SW 1271 (cell line): ENCODE measurements at places on chromosomes 11 and 22.

- DNase-seq: no peak
Observed at GRCh38 chr22:22746963-22747933, 102.8 kb downstream of the GGTLC2 start.

DNA sequence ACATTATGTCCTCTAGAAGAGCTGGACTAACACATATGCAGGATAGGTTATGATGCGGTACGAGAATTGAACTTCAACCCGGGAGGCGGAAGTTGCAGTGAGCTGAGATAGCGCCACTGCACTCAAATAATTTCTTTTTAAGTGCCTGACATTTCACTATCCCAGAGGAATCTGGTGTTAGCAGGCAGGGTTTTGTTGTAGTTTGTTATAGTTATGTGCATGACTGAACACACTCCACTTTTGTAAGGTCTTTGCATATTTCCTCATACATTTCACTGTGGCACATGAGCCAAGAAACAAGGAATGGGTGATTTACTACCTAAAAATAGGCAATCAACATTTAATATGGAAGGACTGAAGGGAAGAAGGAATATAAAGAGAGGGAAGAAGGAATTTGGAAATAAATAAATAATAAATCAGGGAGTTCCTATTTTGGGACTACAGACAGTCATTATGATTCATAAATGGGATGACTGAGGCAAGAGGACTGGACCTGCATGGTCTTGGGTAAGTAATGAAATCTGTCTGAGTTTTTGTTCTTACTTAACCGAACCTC is 8.7 kb upstream of the HIPK3 start:
- DNase-seq: no peak

DNA sequence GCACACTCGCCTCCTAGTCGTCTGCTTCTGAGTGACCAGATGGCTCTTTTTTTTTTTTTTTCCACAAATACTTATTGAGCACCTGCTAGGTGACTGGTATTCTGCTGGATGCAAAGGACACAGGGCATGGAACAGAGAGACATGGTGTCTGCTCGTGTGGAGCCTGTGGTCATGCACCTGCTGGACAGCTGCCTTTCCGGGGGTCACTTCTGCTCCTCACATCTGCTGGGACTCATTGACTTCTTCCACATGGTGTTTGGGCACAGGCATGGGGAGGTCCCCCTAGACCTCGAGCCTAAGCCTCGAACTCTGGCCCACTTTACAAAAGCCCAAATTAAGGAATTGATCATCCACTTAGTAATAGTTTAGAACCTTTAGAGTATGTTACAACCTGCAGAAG is 39.5 kb upstream of the EMID1 start:
- no peak for DNase-seq

- no peak for DNase-seq
Observed at GRCh38 chr11:14764579-14765527, 121.2 kb downstream of the PDE3B start.

GRCh38 chr11:74676596-74676995 is 54.6 kb downstream of the CHRDL2 start:
- DNase-seq: no peak

DNA sequence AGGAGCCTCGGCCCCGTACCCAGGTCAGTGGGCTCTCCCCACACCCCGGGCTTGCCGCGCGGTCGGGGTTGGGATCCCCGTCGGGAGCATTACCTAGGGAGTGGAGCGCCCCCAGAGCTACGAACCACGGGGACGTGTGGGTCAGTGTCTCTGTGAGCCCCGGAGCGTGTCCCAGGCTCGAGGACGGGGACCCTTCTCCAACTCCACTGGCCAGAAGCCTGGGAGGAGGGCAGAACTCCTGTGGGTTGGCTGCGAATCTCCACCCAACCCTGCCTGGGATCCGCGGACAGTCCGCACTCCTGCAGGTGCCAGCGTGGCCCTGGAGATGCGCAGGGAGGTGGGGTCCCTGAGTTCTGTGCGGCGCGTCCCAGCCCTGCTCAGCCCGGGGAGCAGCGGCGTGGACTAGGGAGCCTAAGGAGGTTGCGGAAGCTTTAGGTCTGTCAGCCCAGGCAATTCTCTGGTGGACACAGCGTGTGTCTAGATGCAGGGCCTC is 346 bp downstream of the PPFIBP2 start:
- DNase-seq: peak; percentile 33

GRCh38 chr22:27125539-27125938 is 468.2 kb downstream of the MIAT start:
- no peak for DNase-seq

- DNase-seq: no peak
Observed at GRCh38 chr11:110000031-110000502, 93.1 kb upstream of the ZC3H12C start.

GRCh38 chr11:75330291-75330690 is 21.2 kb downstream of the ARRB1 start:
- DNase-seq: no peak

GRCh38 chr22:33866511-33866910 is 53.8 kb downstream of the LARGE1 start:
- no peak for DNase-seq

DNA sequence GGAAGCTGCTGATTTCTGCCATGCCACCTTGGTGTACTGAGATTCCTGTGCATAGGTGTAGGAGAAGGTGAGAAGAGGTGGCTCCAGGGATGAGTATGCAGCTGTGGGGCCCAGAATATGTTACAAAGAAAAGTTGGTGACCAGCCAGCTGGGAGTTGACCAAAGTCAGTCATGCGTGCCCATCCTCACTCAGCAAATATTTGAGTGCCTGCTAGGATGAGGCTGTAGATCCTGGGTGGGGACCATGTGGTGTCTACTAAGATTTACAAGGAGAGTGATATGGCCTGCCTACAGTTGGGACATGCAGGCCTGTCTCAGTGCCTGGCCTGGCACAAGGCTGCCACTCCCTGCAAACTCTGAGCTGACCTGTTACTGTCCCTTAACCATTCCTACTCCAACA is 19.4 kb downstream of the RNF185 start:
- no peak for DNase-seq

GRCh38 chr11:68213135-68213515 is at the start of gene KMT5B:
TSS of gene KMT5B (minus strand) at chr11:68213296. CDS start at chr11:68190076, 23,220 bp downstream.
- no peak for DNase-seq

DNA sequence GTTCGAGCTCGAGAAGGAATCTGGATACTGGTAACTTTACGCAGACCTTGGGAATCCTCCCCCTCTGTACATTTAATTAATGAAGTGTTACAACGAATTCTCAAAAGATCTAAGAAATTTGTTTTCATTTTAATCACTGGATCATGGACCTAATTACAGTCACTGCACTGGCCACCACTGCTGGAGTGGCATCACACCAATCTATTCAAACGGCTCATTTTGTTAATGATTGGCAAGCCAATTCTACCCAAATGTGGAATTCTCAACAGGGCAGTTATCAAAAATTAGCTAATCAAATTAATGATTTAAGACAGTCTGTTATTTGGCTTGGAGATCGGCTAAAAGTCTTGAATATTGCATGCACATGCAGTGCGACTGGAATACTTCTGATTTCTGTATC is 30.1 kb upstream of the ALDH3B2 start:
- no peak for DNase-seq

GRCh38 chr22:48740086-48740730 is 1087.5 kb downstream of the BRD1 start:
- DNase-seq: no peak

GRCh38 chr11:10778217-10778970 is 27.3 kb downstream of the CTR9 start:
- no peak for DNase-seq

DNA sequence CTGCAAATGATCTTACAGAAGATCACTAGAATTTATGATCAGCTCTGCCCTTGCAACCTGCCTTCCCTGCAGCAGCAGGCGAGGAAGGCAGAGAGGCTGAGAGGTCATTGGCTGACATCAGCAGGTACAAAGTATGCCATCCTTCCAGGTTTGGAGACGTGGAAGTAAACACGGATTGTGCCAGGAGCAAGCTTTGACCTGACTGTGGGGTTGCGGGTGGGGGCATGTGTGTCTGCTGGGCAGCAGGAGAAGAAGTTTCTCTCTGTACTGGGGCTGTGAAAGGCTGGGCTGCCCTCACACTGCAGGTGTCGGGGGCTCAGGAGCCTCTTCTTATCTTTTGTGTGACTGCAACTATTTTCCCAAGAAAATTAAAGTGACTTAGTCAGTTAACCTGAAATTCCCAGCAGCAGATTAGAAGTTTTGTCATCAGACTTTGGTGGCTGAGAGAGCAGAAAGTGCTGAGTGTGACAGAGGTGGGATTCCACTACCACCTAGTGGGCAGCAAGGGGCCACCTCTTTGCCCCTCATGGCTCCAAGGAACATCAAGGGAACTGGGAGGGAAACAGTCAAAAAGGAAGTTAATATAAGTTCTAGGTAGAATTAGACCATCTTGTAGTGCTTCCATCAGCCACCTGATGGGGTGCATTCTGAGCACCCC is 565.9 kb downstream of the ETS1 start:
- peak; percentile 17 for DNase-seq
